Foreskin keratinocyte (primary cell): ENCODE measurements at places on chromosomes 13 and 19. TPM values are rescaled to one million over a fixed set of nuclear protein-coding genes. Genes with fewer than 3 reads are reported as not detected.

- DNase-seq = no peak
These were observed 20.4 kb downstream of the ZMYM2 start for GRCh38 chr13:19978831-19979437.

DNA sequence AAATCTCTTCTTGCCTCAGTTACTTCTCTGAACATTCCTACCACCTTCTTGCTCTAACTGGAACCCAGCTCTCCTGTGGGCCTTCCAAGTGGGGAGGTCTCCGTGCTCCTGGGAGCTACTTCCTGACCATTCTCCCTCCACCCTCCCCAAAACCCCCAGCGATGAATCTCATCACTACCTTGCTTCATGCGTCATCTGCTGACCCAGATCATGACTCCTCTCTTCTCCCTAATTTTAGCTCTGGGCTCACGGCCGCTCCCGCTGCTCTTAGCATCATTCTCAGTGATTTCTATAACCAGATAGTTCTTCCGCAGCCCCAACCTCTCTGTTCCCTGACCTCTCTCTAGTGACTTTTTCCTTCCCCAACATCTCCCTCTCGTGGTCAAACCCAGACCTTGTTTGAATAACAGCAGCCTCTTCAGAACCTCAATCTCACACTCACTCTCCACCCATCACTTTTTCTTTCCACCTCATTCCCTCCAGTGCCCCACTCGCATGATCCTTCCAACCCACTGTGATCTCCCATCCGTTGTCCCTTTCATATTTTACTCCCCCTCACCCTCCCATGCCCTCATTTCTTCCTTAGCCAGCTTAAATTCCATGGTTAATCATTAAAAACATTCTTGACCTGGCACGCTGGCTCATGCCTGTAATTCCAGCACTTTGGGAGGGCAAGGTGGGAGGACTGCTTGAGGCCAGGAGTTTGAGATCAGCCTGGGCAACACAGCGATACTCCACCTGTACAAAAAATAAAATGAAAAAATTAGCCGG lies 21.8 kb downstream of the MRPS12 start:
- DNase-seq = no peak

DNA sequence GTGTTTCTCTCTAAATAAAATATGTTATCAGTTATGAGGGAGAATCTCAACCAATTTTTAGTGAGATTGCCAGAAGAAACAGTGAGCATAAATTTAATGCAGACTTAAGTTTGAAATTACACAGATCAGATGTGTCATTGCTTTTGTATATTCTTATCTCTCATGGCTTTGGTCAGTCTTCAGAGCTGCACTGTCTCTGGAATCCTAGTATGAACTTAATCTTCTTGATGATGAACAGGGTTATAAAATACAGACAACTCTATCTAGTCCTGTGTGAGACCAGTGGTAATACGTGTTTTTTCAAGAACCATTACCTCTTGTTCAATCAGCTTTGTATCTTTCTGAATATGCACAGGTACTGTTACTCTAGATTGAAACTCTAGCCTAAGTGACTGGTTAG lies 528.0 kb downstream of the DACH1 start:
- no peak for DNase-seq

GRCh38 chr19:36972571-36972970 lies 56.4 kb downstream of the ZNF568 start:
- DNase-seq = no peak

DNA sequence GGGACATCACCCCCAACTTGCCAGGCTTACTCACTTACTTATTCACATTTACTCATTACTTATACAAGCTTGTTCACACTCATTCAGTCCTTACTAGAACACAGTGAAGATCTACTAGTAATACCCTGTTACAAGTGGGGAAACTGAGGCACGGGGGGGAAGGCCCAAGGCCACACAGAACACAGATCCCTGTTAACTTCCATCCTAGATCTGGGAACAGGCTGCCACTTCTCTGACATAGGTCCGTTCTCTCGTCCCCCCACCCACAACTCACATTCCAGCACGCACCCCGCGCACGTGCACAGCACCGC lies 1.5 kb upstream of the NRTN start:
- DNase-seq = no peak

PCDH17 gene
- not detected in 2 replicates for total RNA-seq
